GM19239 (cell line): ENCODE measurements at places on chromosomes 4 and X.

DNA sequence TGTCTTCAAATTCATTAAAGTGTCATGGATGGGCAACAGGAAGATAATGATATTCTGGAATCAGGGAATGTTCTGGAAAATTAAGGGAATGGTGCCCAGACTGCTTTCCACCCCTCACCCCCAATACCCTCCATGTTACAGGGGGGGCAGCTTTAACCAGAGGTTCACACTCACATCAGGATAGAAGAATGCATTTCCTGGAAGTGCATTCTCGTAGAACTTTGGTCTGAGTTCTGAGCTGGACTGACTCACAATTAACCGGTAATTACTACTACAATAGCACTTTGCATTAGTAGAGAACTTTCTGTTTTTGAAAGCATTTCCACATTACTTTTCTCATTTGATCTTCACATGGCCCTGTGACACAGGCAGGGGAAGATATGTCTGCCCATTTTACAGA, 52.5 kb upstream of the SHISA3 start:
- DNase-seq = no peak

DNA sequence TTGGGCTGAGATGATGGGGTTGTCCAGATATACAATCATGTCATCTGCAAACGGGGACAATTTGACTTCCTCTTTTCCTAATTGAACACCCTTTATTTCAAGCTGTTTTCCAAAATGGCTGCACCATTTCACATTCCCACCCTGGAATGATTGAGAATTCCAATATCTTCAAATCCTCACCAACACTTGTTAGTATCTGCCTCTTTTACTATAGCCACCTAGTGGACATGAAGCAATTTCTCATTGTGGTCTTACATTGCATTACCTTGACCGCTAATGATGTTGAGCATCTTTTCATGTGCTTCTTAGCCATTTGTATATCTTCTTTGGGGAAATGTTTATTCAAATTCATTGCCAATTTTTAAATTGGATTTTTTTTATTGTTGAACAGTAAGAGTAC, 364.8 kb downstream of the SMARCA1 start:
- DNase-seq = no peak

DNA sequence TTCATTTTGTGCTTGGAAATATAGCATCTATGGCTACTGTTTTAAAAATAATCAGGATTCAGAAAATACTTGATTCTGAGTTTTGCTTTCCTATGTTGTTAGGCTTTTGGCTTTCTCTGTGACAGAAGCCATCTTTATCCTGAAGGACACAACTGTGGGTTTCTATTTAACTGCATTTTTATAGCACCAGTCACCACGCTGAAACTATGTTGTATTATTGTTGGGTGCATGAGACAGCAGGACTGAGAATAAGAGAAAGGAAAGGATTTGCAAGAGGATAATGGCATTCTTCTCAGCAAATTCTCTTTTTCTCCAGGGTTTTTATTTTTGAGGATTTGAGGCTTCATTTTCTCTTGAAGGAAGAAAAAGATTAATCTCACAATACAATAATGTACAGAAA, 10.1 kb upstream of the NEUROG2 start:
- no peak for DNase-seq

DNA sequence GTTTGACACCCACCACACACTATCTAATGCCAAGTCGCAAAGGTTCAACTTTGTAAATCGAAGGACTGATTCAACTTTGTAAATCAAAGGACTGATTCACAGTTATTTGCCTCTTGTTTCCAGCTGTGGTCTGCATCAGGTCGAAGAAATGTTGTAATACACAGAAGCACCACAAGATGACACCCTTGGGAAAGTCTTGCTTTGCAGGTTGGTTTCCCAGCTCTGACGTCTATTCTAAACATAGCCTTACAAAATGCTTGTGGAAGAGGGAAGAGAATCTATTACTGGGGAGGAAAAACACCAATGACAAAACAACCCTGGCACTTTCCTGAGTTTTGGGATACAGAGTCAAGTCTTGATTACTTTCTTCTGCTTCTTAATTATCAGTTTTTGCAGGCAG, 35.3 kb downstream of the SUPT20HL1 start:
- peak; percentile 13 for DNase-seq

GRCh38 chr4:149841686-149842085, 26.0 kb upstream of the IQCM start:
- DNase-seq = no peak

- DNase-seq = no peak
Observed at GRCh38 chrX:65679071-65679540, 11.7 kb downstream of the MSN start.
